ENCODE measurements at places on chromosomes 5 and 9.

DNA sequence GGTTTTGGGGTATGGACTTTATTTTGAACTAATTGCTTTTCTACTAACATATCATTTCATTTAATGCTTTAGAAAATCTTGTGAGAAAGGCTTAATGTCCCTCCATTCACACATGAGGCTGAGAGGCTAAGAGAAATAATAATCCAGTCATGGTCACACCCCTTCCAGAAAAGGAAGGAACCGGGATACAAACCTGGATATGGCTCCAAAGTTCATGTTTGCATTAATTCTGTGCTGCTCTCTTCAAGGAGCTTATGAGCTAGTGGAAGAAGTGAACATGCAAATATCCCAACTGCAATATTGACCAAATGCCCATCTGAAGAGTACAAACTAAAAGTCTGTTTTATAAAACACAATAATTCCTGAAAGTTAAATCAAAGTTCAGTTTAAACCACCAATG is 732.1 kb upstream of the RIOK2 start:
- no peak for DNase-seq

DNA sequence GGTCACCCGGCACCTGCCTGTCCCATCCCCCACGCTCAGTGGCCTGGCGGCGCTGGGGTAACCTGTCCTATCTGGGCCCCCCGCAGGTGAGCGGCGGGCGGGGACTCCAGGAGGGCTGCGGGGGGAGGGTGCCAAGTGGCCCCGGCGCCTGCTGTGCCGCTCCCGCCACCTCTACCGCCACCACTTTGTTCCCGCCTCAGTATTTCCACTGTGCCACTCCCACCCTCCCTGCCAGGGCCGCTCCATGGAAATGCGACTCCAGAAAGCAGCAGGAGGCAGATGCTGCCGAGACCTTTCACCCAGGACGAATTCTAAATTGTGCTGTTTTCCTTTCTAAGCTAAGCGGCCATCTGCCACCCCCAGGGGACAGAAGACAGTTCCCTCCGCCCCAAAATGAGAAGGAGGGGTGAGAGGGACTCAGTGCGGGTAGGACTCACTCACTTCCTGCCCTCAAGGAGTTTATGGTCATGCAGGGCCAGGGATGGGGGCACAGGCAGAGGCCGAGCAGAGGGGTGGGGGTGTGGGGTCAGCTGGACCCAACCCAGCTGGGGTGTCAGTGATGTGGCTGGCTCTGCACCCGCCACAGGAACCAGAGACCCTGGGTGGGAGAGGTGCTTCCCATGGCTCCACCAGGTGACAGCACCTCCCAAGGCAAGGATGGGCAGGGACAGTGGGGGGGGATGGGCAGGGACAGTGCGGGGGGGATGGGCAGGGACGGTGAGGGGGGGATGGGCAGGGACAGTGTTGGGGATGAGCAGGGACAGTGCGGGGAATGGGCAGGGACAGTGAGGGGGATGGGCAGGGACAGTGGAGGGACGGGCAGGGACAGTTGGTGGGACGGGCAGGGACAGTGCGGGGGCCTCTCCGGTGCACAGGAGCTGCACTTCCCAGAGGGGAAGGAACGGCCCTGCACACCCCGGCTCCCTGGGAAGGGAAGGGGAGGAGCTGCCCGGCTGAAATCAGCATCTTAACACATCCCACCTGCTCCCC is 17.8 kb downstream of the NOTCH1 start:
- DNase-seq = no peak

DNA sequence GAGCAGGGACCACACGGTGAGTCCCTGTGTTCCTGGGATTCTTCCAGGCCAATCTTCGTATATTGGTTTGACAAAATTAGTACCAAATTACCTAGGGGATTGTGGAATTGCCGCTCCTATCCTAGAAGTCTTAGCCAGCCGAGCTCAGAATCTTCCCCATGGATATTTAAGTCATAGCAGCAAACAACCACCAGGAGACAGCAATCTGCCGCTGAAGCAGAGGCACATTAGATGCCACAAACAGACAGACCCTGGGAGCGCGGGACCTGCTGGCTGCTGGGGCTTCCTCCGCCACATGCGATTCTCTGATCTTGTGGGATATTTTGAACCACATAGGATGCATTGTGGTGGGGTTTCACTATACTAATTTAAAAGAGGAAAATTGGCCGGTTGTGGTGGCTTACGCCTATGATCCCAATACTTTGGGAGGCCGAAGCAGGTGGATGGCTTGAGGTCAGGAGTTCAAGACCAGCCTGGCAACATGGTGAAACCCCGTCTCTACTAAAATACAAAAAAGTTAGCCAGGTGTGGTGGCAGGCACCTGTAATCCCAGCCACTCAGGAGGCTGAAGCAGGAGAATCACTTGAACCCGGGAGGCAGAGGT is 31.7 kb upstream of the ZBTB43 start:
- no peak for DNase-seq

GRCh38 chr9:38182321-38182720 is 113.3 kb upstream of the SHB start:
- DNase-seq = no peak

All from AG10803 (cell line).